Stimulated activated CD4-positive, alpha-beta T cell treated with anti-CD3 and anti-CD28 coated beads, Interleukin-4, amount 100 ng/mL, for 48 hours (primary cell): ENCODE measurements at places on chromosomes 5 and 9.
A peak's percentile ranks its signal among the peaks of the same experiment; 100 is the strongest.

- DNase-seq = no peak
Observed at GRCh38 chr5:58133631-58134296, 326.1 kb downstream of the PLK2 start.

- DNase-seq = peak; percentile 10
Observed at GRCh38 chr5:178793151-178793550, 62.7 kb upstream of the ZNF354A start.

GRCh38 chr5:157116483-157116954 is 7.7 kb upstream of the HAVCR2 start:
- peak; percentile 21 for DNase-seq

DNA sequence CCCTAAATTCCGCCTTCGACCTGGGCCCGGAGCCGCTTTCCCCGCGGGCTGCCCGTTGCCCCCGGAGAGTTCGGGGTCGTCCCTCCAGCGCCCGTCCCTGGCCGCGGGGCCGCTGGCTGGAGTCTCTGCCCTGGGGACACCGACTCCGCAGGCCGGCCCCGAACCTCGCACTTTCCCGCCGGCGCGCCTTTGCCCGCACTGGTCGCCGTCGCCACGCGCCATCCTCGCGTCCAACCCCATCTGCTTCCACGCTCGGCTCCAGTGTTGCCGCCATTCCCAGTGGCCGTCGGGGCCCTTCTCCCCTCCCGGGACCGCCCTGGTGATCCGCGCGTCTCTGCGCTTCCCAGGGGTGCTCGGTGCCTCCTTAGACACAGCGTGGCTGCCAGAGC is 11.0 kb downstream of the LHX3 start:
- no peak for DNase-seq

GRCh38 chr9:121048175-121048574 is 1.9 kb downstream of the C5 start:
- DNase-seq = no peak
